Globus pallidus (tissue), 1 donor: ENCODE measurements at places on chromosomes 7 and 10.
A peak's percentile ranks its signal among the peaks of the same experiment; 100 is the strongest.

DNA sequence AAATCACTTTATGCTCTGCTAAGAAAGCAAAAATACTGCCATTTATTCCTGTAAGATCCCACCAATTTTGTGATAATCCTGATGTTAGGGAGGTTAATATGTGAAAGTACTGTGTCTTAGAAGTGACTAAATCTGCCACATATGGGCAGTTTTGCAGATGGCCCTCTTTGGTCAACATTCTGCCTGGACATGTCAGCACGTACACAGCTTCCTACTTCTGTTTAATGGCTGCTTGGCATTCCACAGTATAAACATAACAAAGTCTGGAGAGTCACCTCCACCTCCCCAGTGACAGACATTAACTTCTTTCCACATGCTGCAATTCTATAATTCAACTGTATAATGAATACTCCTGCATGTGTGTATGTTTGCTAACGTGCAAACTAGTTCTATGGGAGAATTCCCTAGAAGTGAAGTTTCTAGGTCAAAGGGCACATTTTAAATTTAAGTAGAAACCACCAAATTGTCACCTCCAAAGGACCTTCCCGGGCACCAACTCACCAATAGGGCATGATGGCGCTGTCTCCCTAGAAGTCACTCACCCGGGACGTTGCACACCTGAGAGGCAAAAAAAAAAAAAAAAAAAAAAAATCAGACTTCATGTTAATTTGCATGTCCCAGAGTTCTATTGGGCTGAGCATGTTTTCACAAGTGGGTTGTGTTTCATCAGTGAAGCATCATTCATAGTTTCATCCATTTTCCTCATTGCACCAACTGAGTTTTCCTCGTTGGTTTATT lies 38.9 kb downstream of the MKI67 start:
- DNase-seq = no peak

DNA sequence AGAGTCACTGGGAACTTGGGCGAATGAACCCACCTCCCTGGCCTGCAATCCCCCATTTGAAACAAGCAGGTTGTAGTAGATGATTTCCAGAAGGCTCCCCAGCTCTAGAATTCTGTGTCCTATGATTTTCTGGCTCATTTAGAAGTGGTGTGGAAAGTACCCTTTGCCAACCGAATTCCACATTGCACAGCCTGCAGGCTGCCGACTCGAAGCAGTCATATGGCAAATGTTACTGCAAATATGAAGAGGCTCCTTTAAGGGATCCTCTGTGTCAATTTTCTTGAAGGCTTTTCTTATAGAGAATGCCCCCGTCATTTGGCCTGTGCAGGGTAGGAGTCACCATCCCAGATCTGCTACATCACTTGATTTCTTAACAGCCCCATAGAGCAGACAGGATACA lies 5.6 kb downstream of the PODXL start:
- no peak for DNase-seq

GRCh38 chr10:81873231-81873931 lies 1.6 kb upstream of the NRG3 start:
- DNase-seq = no peak

- DNase-seq = no peak
These were observed 175.4 kb downstream of the ARID5B start for GRCh38 chr10:62076891-62077290.

DNA sequence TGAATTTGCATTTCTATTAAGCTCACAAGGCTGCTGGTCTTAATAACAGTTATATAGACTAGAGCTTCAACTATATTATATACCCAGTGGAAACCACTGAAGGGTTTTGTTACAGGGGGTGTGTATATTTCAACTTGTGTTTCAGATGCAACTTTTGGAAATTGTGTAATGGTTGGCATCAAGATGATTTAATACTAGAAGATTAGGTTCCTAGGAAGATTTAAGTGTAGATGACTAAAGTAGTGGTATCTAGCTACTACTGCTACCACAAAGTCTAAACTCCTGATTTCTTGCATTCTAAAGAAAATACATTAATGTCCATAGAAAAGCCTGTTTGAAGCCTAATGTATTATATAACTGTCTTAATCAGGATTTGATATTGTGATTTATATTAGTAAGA lies 30.2 kb downstream of the AHR start:
- no peak for DNase-seq

GRCh38 chr7:35771776-35772175 lies 29.1 kb upstream of the SEPTIN7 start:
- DNase-seq = no peak

- peak; percentile 68 for DNase-seq
These were observed 1.3 kb downstream of the EIF4EBP2 start for GRCh38 chr10:70405037-70405824.

- DNase-seq = no peak
These were observed 316.7 kb downstream of the PTPRN2 start for GRCh38 chr7:158270856-158271413.

- DNase-seq = peak; percentile 46
These were observed 336.9 kb upstream of the NPSR1 start for GRCh38 chr7:34320926-34321661.

- DNase-seq = peak; percentile 46
These were observed 163.6 kb downstream of the PIP4K2A start for GRCh38 chr10:22550732-22551131.

GRCh38 chr7:151373599-151373998 lies 32.0 kb downstream of the NUB1 start:
- no peak for DNase-seq

GRCh38 chr10:88791924-88792323 lies 10.6 kb upstream of the LIPM start:
- no peak for DNase-seq

- DNase-seq = no peak
These were observed 288.8 kb downstream of the CAMK1D start for GRCh38 chr10:12638103-12638502.
